ENCODE measurements at places on chromosomes 1 and 21.

GRCh38 chr1:83052865-83053264 is 946.1 kb downstream of the TTLL7 start:
- no peak for DNase-seq

DNA sequence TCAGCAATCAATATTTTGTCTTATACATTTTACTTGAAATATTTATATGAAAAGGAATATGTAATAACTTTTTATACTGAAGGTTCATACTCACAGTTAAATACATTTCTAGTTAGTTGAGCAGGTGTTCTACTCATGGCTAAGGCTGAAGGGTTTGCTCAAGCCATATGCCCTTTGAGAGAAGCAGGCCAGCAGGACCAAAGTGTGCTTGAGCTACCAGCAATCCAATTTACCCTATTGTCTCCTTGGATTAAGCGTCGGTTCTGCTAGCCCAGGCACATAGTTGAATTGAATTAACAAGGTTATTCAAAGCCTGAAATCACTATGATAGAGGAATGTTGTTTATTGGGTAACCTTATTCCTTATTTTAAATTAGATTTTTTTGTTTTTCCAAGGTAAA is 151.5 kb upstream of the BACE2 start:
- no peak for DNase-seq

GRCh38 chr1:103108376-103109150 is at the start of gene COL11A1:
TSS of gene COL11A1 (minus strand) at chr1:103108522. CDS start at chr1:103108178, 344 bp downstream.
- no peak for DNase-seq

DNA sequence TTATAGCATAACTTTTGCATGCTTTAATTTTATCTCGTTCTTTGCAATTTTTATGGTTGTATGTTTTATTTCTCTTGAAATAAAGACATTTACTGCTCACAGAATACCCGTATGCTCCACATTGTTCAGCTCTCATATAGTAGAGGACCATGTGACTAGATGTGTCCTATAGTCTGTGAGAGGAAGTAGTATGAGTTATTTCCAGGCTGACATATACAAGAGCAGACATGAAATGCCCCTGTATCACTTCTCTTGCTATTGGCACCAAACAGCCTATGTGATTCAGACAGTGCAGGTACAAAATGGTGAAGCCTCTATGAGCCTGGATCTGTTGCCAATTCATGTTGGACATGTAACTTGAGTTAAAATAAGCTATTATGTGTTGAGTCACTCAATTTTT is 5.8 kb upstream of the FCRL5 start:
- DNase-seq, result no peak

- no peak for DNase-seq
These were observed 40.2 kb downstream of the DUSP10 start for GRCh38 chr1:221701570-221702186.

DNA sequence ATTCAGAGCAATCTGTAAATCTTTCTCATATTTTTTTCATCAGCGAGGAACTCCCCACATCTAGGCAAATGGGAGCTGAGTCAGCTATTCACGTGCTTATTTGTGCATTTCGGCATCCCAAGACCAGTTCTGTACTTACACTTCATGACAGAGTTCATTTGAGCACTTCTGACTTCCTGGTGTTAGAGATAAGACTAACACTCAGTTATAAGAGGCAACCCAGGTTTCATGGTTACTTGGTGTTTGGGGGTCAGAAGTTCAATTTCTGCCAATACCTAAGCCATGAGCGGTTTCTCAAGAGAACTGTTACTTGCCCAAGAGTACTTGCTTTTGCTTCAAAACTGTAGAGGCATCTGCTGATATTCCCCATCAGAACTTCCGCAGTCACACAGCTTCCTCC is 24.1 kb upstream of the DESI2 start:
- no peak for DNase-seq

DNA sequence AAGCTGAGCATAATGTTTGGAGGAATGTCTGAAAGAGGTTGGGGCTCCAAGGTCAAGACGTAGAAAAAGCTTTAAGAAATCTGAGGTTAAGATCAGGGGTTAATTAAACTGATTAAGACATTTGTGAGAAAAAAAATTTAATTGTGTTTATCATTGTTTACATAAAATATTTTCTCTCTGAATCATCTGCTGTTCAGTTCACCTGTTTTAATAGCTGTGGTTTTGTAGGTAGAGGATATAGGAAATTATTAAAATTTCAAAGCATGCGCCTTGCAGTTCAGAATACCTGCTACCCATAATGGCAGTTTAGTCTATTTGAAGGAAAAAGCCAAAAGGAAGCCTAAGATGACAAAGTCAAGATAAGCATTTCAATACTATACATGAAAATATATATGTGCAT is 153.2 kb downstream of the SPATA46 start:
- DNase-seq, result no peak

Measured in brain microvascular endothelial cell (primary cell).